ENCODE measurements at places on chromosomes 16 and 17.

DNA sequence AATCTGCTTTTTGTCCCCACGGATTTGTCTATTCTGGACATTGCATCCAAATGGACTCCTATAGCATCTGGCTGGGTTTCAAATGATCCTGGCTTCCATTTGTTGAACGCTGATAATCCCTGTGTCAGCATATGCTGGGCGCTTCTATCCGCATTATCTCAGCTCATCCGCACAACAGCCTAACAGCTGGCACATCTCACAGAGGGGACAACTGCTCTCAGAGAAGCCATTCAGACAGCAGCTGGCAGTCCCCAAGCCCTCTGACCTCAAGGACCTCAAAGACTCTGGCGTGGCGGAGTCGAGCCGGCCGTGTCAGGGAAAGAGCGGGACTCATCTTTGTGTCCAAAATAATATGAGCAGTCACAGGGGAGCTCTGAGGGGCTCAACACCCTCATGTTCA is 82.3 kb downstream of the NT5M start:
- peaks cover 11% of the 10 kb centered on the region for H3K27me3 ChIP-seq
- no peaks in the 10 kb centered on the region for H3K36me3 ChIP-seq
- H3K27ac ChIP-seq = no peak overlapping the region
- H3K4me1 ChIP-seq = no peaks in the 10 kb centered on the region
- no peak overlapping the region for H3K4me3 ChIP-seq
- DNase-seq = no peak

GRCh38 chr17:56597495-56597990 is 4.0 kb downstream of the NOG start:
- peaks cover 27% of the 10 kb centered on the region for H3K27me3 ChIP-seq
- H3K27ac ChIP-seq = peak overlapping the region; percentile 88
- peak; percentile 83 for DNase-seq

- no peaks in the 10 kb centered on the region for H3K27me3 ChIP-seq
- no peak for DNase-seq
- no peaks in the 10 kb centered on the region for H3K36me3 ChIP-seq
- no peak overlapping the region for H3K4me3 ChIP-seq
- peaks cover 14% of the 10 kb centered on the region for H3K4me1 ChIP-seq
Measured at GRCh38 chr16:17635183-17635582, 164.4 kb upstream of the XYLT1 start.

GRCh38 chr16:17804857-17805256 is 334.1 kb upstream of the XYLT1 start:
- H3K27ac ChIP-seq = no peak overlapping the region
- no peak overlapping the region for H3K4me3 ChIP-seq
- DNase-seq = no peak
- peaks cover 2% of the 10 kb centered on the region for H3K4me1 ChIP-seq
- no peaks in the 10 kb centered on the region for H3K36me3 ChIP-seq

GRCh38 chr16:70611224-70611598 is 35.1 kb upstream of the IL34 start:
- H3K36me3 ChIP-seq = no peaks in the 10 kb centered on the region
- no peak overlapping the region for H3K4me3 ChIP-seq
- no peak for DNase-seq

DNA sequence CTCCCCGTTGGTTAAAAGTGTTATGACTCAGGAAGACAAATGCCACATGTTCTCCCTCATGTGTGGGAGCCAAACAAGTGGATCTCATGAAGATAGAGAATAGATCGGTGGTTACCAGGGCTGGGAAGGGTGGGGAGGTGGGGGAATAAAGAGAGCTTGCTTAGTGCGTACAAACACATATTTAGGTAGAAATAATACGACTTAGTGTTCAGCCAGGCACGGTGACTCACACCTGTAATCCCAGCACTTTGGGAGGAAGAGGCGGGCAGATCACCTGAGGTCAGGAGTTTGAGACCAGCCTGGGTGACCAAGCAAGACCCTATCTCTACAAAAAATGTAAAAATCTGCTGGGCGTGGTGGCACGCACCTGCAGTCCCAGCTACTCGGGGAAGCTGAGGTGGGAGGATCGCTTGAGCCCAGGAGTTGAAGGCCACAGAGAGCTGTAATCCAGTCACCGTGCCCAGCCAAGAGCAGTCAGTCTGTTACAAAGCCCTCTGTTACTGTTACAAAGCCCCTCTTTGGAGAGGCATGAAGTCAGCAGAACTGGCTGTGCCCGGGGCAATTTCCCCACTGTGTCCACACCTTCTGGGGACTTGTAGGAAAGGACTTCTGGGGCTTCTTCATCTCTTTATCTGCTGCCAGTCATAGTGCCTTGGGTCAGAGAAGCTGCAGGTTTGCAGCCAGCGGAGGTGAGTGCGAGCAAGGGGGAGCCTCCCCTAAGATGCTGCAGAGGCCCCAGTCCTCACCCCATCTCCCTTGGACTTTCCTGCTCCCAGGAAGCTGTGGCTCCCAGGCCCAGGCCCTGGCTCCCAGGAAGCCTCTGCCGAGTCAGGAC is 4.3 kb upstream of the ALDH3A1 start:
- no peaks in the 10 kb centered on the region for H3K27me3 ChIP-seq
- DNase-seq = no peak
- peaks cover 5% of the 10 kb centered on the region for H3K4me1 ChIP-seq
- no peak overlapping the region for H3K27ac ChIP-seq
- H3K36me3 ChIP-seq = no peaks in the 10 kb centered on the region
- H3K4me3 ChIP-seq = no peak overlapping the region

DNA sequence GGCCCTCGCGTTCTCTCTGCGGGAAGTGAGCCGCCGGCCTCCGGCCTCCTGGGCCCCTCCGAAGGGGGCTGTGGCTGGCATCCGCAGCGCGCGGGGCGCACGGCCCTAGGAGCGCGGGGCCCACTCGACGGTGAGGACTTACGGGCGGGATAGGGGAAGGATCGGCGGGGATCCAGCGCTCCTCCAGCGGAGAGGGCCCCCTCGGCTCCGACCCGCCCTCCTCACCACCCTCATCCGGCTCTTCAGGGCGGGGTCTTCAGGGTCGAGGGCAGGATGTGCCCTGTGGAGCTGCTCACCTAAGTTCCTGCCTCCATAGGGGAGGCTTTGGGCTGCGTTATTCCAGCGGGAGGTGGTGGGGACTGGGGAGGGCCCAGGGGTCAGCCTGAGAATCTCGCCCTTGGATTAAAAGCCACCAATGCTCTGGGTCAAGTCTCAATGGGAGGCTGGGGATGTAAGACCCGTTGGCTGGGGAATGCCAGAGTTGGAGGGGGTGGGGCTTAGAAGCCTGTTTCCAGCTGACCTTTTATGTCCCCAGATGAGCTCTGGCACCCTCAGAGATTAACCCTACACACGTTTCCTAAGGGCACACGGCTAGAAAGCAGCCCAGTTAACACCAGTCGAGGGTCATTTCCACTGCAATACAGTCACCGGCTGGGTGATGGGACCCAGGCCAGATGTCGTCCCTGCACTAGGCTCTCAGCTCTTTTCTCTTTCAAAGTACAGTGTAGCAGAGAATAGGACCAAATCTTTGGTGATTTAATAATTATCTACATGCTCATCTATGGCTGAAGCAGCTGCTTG is 13.4 kb downstream of the TBX2 start:
- peak overlapping the region; percentile 73 for H3K27ac ChIP-seq
- H3K4me1 ChIP-seq = peaks cover 50% of the 10 kb centered on the region
- peak overlapping the region; percentile 78 for H3K4me3 ChIP-seq
- no peak for DNase-seq
- no peaks in the 10 kb centered on the region for H3K27me3 ChIP-seq

Data from mesothelial cell of epicardium (in vitro differentiated cells).